ENCODE measurements at places on chromosomes 6 and 20.

DNA sequence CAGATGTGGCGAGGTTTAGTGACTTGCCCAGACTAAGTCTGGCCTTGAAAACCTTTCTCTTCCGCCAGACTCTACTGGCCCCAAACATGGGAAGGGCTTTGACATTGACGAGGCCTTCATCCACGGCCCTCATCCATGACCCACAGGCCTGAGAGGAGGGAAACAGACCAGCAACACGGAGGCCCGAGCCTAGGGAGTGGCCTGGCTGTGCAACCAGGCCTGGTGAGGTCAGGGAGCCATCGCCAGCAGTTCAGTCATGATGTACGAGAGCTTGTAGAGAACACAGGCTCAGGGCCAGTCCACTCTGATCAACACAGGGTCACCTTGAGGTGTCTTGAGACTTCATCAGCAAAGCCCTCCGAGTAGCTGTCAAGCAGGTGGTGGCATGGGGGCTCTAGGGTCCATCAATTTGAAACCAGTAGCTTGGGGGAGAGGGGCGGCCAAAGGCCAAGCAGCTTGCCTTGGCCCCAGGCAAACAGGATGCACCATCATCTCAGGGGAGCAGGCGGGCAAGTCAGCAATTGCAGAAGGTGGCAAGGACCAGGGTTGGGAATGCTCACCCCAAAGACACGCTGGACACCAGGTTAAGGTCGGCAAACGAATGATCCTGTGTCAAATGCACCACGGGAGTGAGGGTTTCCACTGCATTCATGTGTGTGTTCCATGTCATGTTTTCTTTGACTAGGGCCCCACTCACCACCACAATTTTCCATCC, 36.1 kb downstream of the GFOD1 start:
- DNase-seq: no peak

DNA sequence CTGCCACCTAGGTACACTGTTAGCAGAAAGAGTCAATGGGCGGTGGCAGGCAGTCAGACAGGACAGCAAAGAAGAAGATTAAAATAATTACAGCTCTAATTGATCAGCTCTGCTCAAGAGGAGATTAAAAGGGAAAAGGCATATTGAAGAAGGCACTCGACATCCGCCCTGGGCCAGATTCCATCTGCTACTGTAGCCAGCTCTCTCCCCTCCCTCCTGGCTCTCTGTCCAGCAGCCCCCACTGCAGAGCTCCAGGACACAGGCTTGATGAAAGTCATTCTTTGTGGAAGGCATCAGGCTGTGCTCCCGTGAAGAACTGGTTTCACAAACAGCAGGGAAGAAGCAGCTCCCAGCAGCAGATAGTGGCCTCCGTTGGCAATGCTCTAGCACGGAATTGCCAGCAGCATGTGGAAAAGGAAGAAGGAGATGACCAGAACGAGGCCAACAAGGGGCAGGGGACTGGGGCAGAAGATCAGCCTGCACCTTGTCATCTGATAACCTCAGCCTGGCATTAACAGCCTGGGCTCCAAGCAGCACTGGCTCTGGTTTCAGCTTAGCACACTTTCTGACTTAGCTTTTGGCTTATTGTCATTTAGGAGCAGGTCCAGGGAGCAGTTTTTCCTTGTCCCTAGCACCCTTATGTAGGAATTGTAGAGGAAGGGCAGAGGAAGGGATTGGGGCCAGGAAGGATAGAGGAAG, 465.9 kb downstream of the KIF16B start:
- DNase-seq: no peak

DNA sequence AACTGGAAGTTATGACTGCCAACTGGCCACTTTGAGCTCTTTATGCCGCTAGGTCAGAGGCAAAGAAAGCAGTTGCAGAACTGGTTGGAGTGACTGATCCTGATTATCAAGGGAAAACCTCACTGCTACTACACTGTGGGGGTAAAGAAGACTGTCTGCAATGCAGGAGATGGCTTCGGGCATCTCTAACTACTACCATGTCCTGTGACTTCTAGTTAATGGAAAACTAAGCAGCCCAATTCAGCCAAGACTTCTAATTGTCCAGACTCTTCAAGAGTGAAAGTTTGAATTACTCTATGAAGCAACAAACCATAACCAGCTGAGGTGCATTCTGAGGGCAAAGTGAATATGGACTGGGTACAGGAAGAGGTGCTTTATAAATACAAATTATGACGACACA, 773.6 kb upstream of the SLC35B3 start:
- DNase-seq: no peak

DNA sequence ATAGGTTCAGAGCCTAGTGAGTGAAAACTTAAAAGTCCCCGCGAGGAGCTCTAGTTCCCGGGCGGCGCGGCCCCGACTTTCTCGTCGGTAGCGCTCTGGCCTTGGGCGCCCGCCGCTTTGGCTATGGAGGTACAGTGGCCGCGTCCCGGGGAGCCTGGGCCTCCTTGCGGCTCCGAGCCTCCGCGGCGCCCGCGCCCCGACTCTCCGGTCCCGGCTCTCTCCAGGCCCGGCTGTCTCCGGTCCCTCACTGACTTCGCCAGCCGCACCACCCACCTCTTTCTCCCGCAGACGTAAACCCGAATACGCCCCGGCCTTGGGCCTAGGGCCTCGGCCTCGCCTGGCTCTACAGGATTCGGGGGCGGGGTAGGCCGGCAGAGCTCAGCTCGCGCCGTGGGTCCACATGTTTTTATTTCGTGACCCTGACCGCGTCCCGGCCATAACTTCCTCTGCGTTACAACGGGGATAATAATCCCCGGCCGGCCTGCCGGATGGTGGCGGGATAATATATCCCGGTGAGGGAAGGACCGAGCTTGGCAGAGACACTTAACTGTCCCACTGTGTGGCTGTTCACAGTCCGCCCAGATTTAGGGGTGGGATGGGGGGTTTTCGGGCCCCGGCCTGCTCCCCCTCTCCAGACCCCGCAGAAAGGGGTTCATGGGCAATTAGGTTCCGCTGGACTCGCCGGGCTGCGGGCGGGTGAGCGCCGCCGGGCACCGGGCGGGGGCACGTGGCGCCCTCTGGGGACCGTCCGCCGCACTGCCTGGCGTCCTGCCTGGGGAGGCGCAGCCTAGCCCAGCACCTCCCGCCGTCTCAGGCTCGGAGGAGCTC, 10.0 kb upstream of the TBX18 start:
- DNase-seq: no peak

DNA sequence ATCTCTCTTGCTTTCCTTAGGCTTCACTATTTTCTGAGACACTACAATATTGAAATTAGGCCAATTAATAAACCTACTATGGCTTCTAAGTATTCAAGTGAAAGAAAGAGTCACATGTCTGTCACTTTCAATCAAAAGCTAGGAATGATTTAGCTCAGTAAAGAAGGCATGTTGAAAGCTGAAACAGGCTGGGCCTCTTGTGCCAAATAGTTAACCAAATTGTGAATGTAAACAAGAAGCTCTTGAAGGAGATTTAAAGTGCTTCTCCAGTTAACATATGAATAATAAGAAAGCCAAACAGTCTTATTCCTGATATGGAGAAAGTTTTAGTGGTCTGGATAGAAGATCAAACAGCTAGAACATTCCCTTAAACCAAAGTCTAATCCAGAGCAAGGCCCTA, 236.3 kb downstream of the OTOR start:
- no peak for DNase-seq

- DNase-seq: no peak
Observed at GRCh38 chr6:36729161-36729524, 31.5 kb downstream of the RAB44 start.

DNA sequence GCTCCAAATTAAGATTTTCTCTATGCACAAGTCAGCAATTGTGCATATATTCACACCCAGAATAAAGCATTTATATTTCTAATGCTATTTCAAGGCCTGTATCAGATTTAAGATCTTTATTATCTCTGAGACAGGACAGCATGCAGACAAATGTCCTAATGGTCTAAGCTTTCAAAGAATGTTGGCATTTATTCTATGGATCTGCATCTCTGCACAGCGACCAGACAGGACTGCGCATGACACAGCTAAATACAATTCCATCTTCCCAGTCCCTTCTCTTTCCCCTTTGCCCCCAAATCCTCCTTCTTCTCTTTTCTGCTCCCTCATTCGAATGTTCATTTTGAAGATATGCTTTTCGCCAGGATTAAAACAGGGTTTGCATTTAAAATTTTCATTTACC, 478.5 kb downstream of the PKHD1 start:
- no peak for DNase-seq

DNA sequence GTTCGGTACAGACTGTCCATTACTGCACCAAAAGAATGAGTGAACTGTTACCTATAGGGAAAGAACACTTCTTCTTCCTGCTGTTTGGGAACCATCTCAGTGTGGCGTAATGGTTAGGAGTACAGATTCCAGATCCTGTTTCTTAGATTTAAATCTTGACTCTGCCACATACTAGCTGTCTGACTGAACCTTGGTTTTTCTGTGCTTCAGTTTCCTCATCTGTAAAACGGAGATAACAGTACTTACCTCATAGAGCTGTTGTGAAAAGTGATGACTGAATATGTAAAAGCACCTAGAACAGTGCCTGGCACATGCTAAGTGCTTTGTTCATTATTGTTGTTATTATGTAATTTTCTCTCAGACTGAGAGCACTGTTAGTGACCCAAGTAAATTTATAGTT, 39.8 kb downstream of the STX11 start:
- DNase-seq: no peak

DNA sequence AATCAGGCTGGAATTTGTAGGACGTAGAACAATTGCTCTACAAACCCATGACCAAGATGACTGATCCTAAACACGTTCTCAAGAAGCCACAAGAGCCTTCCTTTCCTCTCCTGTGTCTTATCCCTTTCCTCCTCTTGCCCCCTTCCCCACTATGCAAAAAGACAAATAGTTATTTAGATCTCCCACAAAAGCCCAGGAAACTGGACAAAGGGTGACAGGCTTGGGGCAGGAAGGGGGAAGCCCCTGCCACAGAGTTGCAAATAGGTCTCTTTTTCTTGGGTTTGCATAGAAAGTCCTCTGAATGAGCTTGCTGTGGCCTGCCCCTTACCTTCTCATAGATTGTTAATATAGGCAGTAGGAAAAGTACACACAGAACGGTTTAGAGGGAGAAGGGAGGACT, 377.1 kb upstream of the BTBD3 start:
- DNase-seq: no peak

DNA sequence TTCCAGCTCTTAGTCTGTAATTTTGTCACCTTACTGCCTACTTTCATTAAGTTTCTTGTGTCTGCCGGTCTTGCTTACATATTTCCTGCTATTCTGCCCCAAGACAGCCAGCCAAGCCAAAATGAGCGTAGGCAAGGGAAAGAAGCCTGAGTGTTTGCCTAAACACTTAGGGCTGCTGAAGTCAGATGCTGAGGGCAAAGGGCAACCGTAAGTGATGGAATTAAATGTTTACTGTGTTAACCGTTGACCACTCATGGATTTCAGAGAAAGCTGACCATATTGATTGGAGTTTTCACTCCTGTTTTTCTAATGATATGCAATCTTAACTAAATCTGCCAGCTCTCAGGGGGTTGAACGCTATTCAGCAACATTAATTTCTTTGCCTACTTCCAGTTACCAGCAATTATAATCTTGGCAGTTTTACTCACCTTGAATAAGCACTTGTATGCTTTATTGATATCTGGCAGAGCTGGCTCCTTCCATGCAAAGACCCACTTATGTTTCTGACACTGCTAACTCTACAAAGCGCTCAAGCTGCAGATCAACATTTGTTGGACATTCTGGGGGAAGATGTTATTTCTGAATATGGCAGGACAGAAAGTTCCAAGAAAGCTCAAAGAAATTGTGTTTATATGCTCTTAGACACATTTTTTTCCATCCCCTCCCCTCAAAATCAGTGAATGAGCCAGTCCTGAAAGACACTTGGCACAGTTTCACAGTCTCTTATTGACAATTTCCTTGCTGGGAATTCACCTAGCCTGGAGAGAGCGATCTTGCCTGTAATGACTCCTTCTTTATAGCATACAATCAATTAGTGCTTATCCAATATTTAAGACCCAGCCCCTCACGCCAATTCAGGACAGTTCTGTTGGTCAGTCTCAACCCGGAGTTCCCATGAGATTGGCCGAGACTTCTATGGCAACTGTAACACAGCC, 183.8 kb downstream of the PLCB1 start:
- no peak for DNase-seq

- DNase-seq: no peak
Observed at GRCh38 chr6:39143238-39143930, 28.4 kb upstream of the SAYSD1 start.

- no peak for DNase-seq
Observed at GRCh38 chr20:34871966-34872621, 562 bp downstream of the GGT7 start.

GRCh38 chr6:4474810-4475209, 301.4 kb upstream of the CDYL start:
- DNase-seq: no peak

- DNase-seq: no peak
Observed at GRCh38 chr20:22460231-22460630, 124.1 kb downstream of the FOXA2 start.

DNA sequence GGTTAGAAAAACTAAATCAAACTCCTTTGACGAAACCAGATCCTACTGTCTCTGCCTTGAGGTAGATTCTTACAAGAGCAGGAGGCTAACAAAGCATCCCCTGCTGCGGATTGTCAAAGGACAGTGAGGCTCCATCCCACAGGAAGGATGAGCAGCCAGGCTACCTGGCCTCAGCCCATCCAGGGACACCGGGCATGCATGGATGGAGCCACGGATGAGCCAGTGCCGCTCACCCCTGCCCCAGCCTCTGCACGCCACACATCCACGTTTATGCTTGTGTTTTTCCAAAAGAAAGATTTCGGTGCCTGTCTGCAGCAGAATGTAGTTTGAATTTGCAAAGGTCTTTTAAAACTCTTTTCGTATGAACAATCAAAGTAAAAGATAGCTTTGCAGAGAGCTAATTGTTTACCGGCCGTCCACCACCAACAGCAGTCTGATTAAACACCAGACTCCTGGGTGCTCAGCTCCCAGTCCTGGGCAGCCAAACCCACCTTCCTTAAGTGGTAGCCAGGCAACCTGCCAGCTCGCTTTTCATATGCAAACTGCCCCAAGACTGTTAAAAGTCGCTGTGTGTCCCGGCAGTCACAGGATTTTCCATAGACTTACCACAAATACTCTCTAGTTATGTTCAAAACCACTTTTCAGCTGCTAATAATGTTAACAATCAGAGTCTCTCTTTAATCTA, 999 bp downstream of the THBS2 start:
- DNase-seq: no peak

DNA sequence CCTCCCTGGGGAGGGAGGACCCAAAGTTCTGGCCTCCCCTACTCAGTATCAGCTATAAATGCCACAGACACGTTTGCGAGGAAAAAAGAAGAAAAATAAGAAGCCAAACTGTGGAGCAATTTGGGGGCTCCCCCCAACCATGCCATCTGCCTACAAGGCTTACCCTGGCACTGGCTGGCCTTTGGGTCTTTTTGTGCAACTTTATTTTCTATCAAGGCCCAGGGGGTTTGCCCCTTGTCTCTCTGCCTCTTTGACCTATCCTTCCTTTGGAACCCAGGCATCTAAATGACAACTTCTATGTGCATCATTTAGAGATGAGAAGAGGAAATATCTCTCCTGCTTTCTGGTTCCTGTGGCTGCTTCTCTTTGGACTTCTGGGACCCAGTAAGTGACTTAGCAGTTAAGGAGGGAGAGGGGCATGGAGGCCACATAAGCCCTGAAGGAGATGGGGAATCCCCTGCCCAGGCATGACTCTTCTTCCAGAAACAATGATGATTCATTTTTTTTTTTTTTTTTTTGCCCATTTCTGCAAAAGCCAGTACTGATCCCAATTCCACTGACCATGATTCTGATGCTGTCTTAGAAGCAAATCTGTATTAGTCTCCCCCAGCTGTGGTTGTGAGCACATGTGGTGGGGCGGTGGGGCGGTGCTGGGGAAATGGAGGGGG, at the start of gene MUC22:
TSS of gene MUC22 (plus strand) at position 82 of the 668 bp plus-strand sequence. CDS start at position 315, 233 bp downstream.
- DNase-seq: no peak
